ENCODE measurements at places on chromosomes 6 and 20.

DNA sequence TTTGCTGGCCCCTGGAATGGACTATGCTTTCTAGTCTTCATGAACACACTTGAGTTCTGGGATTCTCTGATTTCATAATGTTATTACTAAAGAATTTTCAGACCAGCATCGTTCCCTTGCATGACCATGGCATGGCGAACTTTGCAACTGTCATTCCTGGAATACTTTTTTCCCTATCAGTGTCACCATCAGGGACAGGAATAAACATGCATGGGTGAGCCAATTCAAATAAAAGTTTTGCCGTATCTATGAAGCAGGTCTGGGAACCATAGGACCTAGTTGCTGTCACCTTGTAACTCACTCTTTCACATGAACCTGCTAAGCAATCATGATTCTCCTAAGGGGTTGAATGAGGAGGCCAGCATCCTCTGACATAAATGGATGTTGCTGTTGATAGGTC, 68.2 kb upstream of the AGPAT4 start:
- H3K27me3 ChIP-seq, result no peaks in the 10 kb centered on the region
- no peak overlapping the region for H3K27ac ChIP-seq
- no peak overlapping the region for H3K4me3 ChIP-seq
- no peaks in the 10 kb centered on the region for H3K36me3 ChIP-seq

- H3K27me3 ChIP-seq, result no peaks in the 10 kb centered on the region
- peak; percentile 87 for DNase-seq
- H3K4me1 ChIP-seq, result peaks cover 10% of the 10 kb centered on the region
- H3K36me3 ChIP-seq, result no peaks in the 10 kb centered on the region
- H3K4me3 ChIP-seq, result peak within 1 kb of the TSS; percentile 97
Observed at GRCh38 chr6:79630883-79631692, at the start of gene SH3BGRL2. SH3BGRL2 (plus strand) TSS chr6:79631329; CDS start chr6:79631462, 133 bp downstream.

DNA sequence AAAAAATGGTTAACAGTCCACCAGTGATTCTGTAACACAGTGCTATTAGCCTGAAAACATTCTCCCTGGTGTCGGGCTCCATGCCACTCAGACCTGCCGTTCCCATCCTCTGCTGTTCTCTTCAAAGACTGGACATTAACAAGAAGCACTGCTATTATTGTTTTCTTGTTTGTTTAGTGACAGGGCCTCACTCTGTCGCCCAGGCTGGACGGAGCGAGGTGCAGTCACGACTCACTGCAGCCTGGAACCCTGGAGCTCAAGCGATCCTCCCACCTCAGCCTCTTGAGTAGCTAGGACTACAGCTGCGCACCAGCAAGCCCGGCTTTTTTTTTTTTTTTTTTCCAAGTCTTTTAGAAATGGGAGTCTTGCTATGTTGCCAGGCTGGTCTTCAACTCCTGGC, 9.6 kb downstream of the RMND1 start:
- H3K4me3 ChIP-seq, result no peak overlapping the region
- peak overlapping the region; percentile 23 for H3K27ac ChIP-seq
- DNase-seq, result no peak
- peaks cover 23% of the 10 kb centered on the region for H3K4me1 ChIP-seq
- H3K36me3 ChIP-seq, result no peaks in the 10 kb centered on the region

DNA sequence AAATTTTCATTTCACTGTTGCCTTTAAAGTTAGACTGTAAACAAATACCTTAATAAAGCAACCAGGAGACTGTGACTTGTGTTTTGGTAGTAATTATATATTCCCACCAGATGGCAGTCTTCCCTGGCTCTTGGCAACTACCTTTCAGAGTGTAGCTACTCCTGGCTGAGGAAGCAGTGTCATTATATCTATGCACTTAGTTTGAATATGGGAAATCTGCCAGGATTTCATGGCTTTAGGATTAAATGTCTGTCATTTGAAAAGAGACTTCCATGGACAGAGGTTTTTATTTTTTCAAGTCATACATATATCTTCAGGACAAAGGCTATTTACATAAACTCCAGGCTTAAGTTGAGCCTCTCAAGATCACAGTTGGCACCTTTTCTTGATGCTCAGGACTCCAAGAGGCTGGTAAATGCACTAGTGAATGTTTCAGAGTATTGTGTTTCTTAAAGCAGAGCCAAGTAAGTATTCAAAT, 160.1 kb downstream of the C6orf58 start:
- no peak overlapping the region for H3K4me3 ChIP-seq
- H3K27me3 ChIP-seq, result no peaks in the 10 kb centered on the region
- H3K36me3 ChIP-seq, result no peaks in the 10 kb centered on the region
- peak; percentile 84 for DNase-seq

DNA sequence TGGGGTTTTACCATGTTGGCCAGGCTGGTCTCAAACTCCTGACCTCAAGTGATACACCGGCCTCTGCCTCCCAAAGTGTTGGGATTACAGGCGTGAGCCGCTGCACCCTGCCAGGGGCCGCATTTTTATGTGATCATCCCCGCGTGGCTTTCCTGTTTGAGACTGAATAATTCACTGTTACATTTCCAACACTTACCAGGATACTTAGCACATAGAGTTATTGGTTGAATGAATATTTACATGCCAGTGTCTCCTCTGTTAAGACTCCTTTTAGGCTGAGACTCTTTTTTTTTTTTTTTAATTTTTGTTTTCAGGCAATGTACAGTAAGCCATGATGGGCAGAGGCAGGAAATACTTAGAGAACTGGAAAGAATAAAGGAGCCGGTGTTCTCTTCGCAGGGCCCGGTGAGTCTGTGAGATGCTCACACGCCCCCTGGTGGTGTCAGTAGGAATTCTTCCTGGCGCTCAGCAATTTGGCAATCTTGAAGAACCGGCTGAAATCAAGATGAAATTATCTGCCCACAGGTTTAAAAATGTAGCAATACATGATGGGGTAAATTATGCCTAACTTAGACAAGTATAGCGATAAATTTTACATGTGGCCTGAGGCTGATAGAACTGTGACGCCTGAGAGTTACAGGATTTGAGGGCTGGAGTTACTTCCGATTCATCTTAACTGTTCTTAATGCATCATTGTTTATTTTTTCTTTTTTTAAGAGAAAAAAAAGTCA, 7.6 kb upstream of the RNF114 start:
- no peaks in the 10 kb centered on the region for H3K36me3 ChIP-seq
- peak; percentile 93 for DNase-seq
- peak overlapping the region; percentile 51 for H3K27ac ChIP-seq
- H3K4me1 ChIP-seq, result peaks cover 8% of the 10 kb centered on the region
- H3K4me3 ChIP-seq, result no peak overlapping the region

GRCh38 chr20:20824924-20825584, 112.6 kb upstream of the RALGAPA2 start:
- no peak overlapping the region for H3K4me3 ChIP-seq
- peaks cover 5% of the 10 kb centered on the region for H3K27me3 ChIP-seq
- H3K27ac ChIP-seq, result no peak overlapping the region

GRCh38 chr6:89492025-89492640, 59.2 kb downstream of the ANKRD6 start:
- no peak overlapping the region for H3K4me3 ChIP-seq
- H3K27ac ChIP-seq, result no peak overlapping the region
- no peaks in the 10 kb centered on the region for H3K27me3 ChIP-seq
- no peak for DNase-seq
- H3K4me1 ChIP-seq, result no peaks in the 10 kb centered on the region
- H3K36me3 ChIP-seq, result no peaks in the 10 kb centered on the region

DNA sequence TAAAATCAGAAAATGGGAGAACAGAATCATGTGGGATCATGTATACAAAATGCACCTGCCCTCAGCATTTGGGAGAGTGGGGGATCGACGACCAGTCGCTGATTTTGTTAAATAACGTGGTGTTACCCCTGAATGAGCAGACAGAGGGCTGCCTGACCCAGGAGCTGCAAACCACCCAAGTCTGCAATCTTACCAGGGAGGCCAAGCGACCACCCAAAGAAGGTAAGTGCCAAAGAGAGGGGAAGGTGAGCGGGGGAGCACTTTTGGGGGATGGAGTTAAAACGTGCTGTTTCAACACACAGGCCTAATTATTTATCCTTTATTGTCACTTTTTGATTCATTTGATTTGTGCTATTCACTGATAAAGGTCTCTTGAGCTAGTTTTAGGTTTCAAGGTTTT, 4.1 kb downstream of the ADGRB3 start:
- no peak overlapping the region for H3K27ac ChIP-seq
- peaks cover 57% of the 10 kb centered on the region for H3K27me3 ChIP-seq
- H3K4me1 ChIP-seq, result no peaks in the 10 kb centered on the region

GRCh38 chr20:41818369-41818768, 200.2 kb upstream of the CHD6 start:
- no peak overlapping the region for H3K4me3 ChIP-seq
- no peaks in the 10 kb centered on the region for H3K36me3 ChIP-seq
- no peak for DNase-seq
- H3K4me1 ChIP-seq, result no peaks in the 10 kb centered on the region
- no peaks in the 10 kb centered on the region for H3K27me3 ChIP-seq
